Inflammatory macrophage (primary cell): ENCODE measurements at places on chromosomes 1 and 21.

DNA sequence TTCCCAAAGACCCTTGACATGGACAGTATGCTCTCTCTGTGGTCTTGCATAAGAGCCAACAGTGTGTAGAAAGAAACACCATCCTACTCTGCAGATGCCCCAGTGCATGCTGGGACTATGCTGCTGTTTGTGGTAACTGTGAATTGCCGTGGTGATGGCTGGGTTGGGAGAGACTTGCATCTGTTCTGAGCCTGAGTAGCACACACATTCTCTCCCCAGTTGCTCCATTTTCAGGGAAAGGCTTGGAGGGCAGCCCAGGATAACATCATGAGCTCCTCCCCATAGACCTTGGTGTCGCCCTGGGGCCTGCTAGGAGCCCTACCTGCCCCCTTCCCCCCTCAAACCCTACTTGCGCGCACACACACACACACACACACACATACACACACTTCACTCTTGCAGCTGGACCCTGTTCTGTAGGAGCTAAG lies 120.9 kb upstream of the IPO9 start:
- peak; percentile 54 for DNase-seq

GRCh38 chr1:9128520-9129265 lies at the start of gene GPR157:
GPR157 (minus strand) TSS chr1:9129102; CDS start chr1:9129027, 75 bp downstream.
- DNase-seq = peak; percentile 80

DNA sequence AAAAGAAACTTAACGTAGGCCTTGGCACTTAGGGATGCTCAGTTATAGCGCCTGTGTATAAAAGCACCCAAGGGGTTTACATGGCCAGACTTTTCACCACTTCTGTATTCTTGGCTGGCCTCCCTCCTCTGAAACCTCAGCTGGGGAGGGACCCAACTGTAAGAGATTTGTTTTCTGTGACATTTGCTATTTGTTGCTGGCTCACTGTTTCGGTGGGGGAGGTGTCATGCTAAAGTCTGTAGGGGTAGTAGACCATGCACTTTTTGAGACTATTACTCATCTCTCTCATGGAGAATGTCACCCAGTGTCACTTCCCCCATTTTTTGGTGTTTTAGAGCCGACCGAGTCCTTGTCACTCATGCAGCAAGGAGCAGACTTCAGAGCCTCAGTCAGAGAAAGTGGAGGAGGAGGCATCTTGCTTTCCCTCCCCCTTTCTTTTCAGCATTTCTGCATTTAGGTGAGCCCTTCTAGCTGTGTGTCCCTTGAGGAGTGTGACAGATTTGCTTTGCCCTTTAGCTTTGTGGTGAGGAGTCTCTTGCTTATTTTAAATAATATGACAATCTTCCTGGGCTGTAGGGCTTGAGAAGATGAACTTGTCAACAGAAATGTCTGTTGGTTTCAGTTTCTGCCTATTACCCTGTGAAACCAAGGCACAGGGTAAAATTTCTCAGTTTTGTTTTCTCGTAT lies 160.1 kb downstream of the FASLG start:
- peak; percentile 70 for DNase-seq

DNA sequence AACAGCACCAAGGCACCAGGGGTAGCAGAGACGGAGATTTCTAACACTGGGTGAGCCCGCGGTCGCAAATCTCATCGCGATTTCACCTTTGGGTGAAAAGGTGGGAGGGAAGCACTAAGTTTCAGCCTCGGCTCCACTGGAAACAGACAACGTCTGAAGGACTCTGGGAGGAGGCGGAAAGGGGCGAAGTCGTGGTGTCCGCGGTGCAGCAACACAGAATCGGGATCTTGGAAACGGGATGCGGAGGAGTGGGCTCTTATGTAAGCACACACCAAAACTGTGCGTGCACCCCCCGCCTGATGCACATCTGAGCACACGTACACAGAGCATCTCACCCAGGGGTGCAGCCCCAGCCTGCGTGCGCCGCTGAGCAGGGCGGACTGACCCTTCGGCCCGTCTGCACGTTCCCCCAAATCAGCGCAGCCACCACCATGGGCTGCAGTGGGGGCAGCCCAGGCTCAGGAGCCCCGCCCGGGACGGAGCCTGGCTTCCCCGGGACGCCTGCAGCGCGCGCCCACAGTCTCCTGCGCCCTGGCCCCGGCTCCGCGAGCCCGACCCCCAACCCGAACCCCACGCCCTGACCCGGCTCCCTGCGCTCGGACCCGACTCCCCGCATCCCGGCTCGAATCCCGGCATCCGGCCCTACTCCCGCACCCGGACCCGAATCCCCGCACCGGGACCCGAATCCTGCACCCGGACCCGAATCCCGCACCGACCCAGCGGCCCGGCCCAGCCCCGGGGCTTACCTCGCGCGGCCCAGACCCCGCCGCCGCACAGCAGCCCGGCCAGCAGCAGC lies 670 bp downstream of the CLSTN1 start:
- peak; percentile 34 for DNase-seq

DNA sequence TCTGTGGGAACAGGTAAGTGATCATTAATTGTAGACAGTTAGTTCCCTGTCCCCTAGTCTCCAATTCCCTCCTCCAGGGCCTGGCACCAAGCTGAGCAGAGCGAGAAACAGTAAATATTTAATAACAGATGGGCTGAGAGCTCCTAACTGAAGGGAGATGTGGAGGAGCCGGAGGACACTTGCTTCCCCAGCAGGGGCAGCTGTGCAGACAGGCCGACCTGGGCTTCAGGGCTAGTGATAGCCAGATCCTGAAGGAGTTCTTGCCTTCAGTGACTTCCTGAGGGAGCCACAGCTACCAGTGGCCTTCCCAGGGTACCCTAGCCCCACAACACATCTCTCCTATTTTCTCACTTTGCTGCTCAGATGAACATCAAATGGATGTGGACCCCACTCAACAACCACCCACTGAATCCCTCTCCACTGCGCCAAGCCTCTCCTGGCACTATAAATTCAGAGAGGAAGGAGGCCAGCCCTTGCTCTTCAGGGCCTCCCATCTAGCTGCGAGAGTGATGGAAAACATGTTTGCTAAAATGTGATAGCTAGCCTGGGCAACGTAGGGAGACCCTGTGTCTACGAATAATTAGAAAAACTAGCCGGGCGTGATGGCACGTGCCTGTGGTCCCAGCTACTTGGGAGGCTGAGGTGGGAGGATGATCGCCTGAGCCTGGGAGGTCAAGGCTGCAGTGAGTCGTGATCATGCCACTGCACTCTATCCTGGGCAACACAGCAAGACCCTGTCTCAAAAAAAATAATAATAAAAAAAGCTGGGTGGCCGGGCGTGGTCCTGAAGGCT lies 26.9 kb upstream of the SYNC start:
- DNase-seq = no peak

GRCh38 chr1:150383631-150384324 lies 19.8 kb downstream of the RPRD2 start:
- no peak for DNase-seq

DNA sequence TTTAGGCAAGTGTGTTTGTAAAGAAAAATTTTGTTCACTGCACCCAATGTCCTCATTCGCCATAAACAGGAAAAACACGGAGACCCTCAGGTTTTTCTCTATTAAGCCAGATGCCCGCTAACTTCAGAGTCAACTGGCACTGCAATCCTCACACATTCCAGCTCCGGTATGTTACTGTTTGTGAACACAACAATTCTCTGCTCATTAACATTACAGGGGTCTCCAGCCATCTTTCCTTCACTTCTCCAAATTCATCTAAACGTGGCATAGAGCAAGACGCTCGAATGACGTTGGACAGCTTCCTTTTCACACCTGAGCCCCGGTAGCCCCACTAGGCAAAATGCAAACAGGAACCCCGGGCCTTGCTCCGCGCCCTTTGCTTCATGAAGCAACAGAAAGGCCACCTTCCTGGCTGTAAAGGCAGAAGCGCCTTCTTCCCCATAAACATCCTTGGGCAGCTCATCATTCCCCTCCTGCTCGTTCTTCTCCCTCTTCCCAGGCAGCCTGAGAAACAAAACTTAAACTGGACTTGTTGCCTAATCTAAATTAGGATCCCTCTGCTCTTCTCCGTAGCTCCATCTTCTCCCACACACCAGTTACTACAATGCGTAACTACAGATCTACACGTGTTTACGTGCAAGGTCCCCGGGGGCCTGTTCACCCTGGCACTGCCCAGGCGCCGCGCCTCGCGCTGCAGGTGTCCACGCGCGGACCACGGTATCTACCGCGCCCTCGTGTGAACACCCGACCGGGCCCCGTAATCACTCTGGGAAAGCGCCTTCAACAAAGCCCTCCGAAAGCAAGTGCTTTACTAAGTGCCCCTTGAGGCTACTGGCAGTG lies 1.2 kb downstream of the LBR start:
- peak; percentile 43 for DNase-seq

GRCh38 chr1:70919706-70920323 lies 127.8 kb downstream of the PTGER3 start:
- DNase-seq = no peak

GRCh38 chr1:83910461-83910860 lies 88.5 kb downstream of the TTLL7 start:
- DNase-seq = no peak

GRCh38 chr1:81949421-81949820 lies 148.7 kb downstream of the ADGRL2 start:
- DNase-seq = no peak

DNA sequence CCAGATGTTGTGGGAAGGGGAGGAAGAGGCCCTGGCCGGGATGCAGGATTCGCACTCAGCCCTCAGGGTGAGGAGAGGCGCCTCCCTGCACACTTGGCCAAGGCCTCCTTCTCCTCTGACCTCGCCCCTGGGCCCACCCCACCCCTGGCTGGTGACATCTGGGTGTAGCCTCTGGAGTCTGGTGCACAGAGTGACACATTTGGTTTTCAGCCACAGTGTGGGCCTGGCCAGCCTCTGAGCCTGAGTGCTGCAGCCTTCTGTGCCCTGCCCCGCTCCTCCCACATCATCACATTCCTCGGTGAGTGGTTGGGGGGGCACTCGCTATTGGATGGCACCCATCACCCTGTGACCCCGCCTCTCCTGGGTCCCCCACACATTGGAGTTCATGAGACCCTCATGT lies 45.8 kb downstream of the PRDM16 start:
- no peak for DNase-seq

DNA sequence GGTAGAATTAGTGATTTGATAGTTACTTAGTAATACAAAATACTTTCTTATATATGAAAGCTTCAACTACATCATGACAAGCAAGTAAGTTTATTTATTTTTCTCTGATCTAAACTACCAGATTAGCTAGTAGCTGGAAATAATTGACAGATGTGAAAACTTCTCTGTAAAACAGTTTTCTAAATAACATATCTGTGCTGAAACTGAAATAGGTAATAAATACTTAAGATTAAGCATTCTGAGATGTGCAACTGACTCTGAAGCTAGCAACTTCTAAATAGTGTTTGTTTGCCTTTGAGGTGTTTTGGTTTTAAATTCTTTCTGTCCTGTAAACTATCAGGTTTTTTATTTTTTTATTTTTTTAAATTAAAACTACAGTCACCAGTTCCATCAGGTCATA lies 18.5 kb upstream of the LHX8 start:
- DNase-seq = no peak

DNA sequence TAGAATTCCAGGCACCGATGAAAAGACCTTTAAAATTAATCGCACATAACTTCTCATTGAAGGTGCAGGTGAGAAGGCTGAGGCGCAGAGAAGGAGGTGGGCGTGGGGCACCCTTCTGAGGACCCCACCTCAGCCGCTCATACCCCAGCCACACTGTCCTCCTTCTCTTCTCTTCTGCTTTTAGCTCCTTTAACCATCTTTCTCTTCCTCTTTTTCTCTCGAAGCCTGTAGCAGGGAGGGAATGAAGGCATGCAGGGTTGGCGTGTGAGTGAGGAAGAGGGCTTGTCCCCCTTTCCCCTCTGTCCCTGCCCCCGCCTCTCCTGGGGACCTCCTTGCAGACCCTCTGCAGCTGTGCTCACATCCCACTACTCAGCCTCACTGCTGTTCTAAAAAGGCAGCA lies 57.8 kb upstream of the CACNA1E start:
- DNase-seq = no peak

GRCh38 chr1:113242481-113242880 lies 147.8 kb upstream of the MAGI3 start:
- DNase-seq = no peak

- peak; percentile 12 for DNase-seq
Measured at GRCh38 chr1:78003070-78003746, 1.5 kb upstream of the DNAJB4 start.

GRCh38 chr21:35469498-35469897 lies 420.4 kb upstream of the RUNX1 start:
- no peak for DNase-seq

DNA sequence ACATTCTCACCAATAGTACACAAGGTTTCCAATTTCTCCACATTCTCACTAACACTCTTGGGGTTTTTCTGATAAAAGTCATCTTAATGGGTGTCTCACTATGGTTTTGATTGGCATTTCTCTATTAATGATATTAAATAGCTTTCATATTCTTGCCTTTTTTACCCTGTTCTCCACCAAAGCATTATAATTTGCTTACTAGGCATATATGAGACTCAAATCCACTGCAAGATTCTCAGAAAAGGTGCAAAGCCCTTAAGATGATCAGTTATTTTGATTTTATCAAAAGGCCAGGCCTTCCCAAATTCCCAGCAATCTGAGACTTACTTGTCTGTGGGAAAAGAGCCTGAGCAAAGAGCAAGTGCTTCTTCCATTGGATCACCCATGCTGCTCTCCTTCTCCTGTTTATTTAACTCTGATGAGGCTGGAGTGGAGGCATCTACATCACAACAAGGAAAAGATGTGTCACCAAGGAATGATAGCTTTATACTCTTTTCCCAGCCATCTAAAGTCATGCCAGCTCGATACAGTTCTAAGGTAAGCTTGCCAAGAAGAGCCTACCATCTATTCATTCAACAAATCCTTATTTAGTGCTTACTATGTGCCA lies 24.6 kb downstream of the CLSPN start:
- no peak for DNase-seq
